MV-4-11 (cell line): ENCODE measurements at places on chromosomes 11 and 22.

GRCh38 chr22:22750335-22751042 lies 106.1 kb downstream of the GGTLC2 start:
- no peak for DNase-seq

DNA sequence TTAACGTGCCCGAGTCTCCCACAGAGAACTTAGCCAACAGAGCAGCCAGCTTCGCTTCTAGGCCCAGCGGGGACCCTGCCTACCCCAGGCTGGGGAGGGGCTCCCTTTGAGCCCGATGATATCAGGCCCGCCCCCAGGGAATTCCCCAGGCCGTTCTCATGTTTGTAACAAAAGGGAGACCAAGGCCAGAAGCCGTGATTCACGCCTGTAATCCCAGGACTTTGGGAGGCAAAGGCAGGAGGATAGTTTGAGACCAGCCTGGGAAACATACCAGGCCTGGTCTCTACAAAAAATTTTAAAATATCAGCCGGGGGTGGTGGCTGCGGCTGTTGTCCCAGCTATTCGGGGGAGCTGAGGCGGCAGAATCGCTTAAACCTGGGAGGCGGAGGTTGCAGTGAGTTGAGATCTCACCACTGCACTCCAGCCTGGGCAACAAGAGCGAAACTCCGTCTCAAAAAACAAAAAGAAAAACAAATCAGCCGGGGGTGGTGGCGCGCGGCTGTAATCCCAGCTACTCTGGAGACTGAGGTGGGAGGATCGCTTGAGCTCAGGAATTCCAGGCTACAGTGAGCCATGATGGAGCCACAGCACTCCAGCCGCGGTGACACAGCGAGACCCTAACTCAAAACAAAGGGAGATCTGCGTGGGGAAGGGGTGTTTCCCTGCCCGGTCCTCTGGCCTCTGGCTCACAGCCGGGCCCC lies 1.7 kb downstream of the DRD4 start:
- no peak for DNase-seq

DNA sequence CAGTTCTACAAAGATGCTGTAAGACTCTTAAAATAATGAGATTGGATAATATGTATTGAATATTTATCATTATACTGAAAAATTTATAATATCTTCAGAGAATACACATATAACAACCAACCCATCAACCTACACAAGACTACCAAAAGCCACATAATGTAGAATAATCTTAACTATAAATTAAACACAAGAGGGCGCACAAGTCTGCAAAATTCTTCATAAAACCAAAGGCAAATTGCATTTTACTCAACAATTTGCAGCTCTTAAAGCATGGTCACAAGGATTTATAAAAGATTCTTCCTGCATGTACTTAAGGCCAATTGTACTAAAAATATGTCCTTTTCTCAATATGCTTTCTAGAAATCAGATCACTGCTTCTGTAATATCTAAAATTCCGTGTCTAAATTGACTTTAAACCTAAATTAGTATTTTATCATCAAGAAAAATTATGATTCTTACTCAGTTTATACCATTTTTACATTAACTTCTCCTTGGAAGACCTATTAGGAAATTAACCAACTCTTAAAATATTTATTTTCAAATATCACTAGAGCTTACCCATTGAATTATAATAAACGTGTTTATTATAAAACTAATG lies 79.0 kb downstream of the TTC28 start:
- DNase-seq = peak; percentile 71

GRCh38 chr11:105802390-105802789 lies 192.5 kb downstream of the GRIA4 start:
- no peak for DNase-seq

DNA sequence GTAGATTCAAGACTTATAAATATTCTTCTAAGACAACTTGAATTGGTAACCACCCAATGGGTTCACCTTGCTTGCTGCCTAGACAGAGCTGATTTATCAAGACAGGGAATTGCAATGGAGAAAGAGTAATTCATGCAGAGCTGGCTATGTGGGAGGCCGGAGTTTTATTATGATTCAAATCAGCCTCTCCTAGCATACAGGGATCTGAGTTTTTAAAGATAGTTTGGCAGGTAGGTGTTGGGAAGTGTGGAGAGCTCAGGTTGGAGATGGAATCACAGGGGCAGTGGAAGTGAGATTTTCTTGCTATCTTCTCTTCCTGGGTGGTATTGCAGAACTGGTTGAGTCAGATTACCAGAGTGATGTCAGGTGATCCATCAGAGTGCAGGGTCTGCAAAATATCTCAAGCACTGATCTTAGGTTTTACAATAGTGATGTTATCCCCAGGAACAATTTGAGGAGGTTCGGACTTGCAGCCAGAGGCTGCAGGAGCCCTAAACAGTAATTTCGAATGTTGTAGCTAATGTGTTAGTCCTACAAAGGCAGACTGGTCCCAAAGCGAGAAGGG lies 1448.6 kb upstream of the RAG2 start:
- no peak for DNase-seq

- no peak for DNase-seq
These were observed 156.8 kb downstream of the WNT11 start for GRCh38 chr11:76049511-76049910.

- DNase-seq = no peak
These were observed 595.3 kb upstream of the CADM1 start for GRCh38 chr11:116099541-116099940.

DNA sequence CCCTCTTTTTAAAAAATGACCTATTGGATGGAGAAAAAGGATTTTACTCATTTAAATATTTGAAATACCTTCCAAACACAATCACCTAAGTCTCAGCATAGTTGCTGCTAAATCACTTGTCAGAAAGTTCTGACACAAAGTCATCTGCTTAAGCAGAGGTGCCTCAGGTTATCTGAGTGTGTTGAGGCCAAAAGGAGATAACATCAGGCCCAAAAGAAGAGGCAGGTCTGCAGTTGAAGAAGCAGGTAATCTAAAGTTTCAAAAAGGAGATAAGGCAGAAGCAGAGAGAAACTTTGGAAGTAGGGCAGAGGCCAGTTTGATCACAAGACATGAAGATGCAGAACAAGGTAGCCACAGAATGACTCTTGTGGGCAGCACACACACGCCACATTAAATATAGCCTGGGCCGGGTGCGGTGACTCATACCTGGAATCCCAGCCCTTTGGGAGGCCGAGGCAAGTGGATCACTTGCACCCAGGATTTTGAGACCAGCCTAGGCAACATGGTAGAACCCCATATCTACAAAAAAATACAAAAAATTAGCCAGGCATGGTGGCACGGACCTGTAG lies 175.7 kb upstream of the API5 start:
- DNase-seq = peak; percentile 6

- DNase-seq = no peak
These were observed 14.8 kb upstream of the MPPED1 start for GRCh38 chr22:43396934-43397457.

DNA sequence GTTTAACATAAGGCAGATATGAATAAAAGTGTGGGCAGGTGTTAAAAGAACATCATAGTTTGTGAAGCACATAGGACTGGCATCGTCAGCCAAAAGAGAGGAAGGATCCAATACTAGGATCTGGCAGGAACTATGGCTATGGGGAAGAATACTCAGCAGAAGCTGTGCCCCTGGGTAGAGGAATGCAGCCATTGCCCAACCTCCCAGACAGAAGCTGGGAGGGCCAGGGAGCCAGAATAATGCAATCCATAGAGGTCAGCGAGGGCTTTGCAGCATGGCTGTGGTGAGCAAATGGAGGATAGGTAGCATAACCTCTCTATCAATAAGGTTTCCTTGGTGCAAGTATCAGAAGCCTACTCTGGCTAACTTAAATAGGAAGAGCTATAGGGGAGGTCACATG lies 11.7 kb upstream of the CSTF3 start:
- peak; percentile 33 for DNase-seq

DNA sequence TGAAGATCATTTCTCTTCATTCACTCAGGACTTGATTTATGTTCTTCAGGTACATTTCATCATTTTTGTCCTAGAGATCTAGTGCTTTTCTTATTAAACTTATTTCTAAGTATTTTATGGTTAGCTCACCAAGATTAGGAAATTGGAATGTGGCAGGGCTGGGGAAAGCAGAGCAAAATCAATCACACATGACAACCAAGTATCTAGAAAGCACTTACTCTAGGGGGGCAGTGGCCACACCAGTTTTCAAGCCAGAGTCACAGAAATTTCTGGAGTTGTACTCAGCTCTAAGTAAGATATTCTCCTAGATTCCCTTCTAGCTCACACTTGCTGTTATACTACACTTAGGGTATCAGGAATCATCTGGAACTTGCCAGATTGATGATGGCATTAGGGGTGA lies 33.3 kb upstream of the MYEOV start:
- DNase-seq = no peak

- no peak for DNase-seq
These were observed 1433.8 kb downstream of the BRD1 start for GRCh38 chr22:48393885-48394284.

GRCh38 chr11:72758690-72759389 lies 6.6 kb upstream of the ARAP1 start:
- DNase-seq = no peak

GRCh38 chr11:110833033-110833484 lies 120.8 kb upstream of the ARHGAP20 start:
- DNase-seq = no peak

DNA sequence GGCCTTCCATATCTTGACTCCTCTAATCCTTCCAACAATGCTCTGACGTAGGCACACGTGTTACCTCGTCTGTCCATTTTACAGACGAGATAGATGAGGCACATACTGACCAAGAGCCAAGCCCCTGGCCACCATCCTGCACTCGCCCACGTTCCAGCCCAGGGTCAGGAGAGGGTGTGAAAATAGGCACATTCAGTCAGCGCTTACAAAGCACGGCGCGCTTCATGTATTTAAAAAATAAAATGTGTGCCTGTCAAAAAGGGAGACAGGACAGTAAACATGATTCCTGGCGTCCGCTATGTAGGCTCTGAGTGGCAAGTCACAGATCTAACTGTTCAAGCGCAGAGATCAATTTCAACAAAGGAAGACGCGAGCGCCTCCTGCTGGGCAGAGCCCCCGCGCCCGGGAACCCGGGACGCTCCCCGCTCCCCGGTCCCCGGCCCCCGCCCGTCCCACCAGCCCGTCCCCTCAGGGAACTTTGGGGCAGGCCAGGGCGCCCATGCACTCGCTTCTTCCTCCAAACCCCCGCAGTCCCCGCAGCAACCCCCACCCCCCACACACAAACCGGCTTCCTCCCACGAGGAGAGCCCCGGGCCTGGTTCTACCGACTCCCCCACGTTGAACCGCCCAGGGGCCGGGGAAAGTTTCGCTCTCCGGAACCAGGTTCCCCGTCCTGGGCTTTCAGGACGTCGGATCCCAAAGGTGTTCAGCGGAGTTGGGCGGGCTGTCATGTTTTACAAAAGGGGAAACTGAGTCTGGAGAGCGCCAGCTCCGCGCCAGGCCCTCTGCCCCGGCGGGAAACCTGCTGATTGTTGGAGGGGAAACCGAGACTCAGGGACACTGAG lies 10.4 kb upstream of the C1QTNF6 start:
- peak; percentile 71 for DNase-seq

GRCh38 chr22:44538051-44538450 lies 40.0 kb upstream of the RTL6 start:
- DNase-seq = peak; percentile 23
